CD8-positive, alpha-beta memory T cell (primary cell): ENCODE measurements at places on chromosomes 5 and 9. TPM values are rescaled to one million over a fixed set of nuclear protein-coding genes. Genes with fewer than 3 reads are reported as not detected.

The OMD gene
- polyA plus RNA-seq = not detected

The GLE1 gene
- polyA plus RNA-seq = 35.1 TPM

The CCDC183 gene
- polyA plus RNA-seq = 0.26 TPM

- peaks cover 25% of the 10 kb centered on the region for H3K36me3 ChIP-seq
- peak; percentile 34 for DNase-seq
- no peak overlapping the region for H3K27ac ChIP-seq
- no peaks in the 10 kb centered on the region for H3K4me1 ChIP-seq
- no peak overlapping the region for H3K4me3 ChIP-seq
Observed at GRCh38 chr9:92634712-92635605, 35.0 kb downstream of the IPPK start.

GRCh38 chr5:135033901-135034235, at the start of gene PITX1:
PITX1 (minus strand) TSS chr5:135034228; CDS start chr5:135033881, 347 bp downstream.
- H3K27me3 ChIP-seq = peaks cover 36% of the 10 kb centered on the region
- H3K27ac ChIP-seq = peak within 1 kb of the TSS; percentile 80
- H3K4me3 ChIP-seq = peak within 1 kb of the TSS; percentile 56
- no peak for DNase-seq
- peaks cover 6% of the 10 kb centered on the region for H3K4me1 ChIP-seq

DNA sequence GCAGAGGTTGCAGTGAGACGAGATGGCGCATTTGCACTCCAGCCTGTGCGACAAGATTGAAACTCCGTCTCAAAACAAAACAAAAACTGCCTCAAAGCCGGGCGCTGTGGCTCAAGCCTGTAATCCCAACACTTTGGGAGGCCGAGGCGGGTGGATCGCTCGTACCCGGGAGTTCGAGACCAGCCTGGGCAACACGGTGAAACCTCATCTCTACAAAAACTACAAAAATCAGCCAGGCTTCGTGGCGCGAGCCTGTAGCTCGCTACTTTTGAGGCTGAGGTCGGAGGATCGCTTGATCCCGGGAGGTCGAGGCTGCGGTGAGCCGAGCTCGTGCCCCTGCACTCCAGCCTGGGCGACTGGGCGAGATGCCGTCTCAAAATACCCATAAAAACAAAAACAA, 988 bp downstream of the GFM2 start:
- DNase-seq = no peak
- H3K36me3 ChIP-seq = peaks cover 10% of the 10 kb centered on the region
- H3K4me1 ChIP-seq = peaks cover 33% of the 10 kb centered on the region
- H3K27ac ChIP-seq = no peak overlapping the region

DNA sequence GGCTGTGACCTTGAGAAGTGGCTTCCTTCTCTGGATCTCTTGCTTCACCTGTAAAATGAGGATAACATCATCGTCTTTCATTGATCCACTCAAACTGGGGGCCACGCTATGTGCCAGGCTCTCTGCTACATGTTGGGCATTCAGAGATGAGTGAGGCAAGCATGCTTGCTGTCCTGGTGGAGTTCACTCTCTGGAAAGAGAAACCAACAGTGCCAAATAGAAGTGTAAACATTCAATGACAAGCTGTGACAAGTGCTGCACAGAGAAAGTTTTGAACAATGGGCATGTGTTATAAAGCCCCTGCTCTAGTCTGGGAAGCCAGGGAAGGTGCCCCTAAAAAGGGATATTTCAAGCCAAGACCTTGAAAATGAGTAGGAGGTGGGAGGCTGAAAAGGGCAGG, 50.9 kb upstream of the AFAP1L1 start:
- no peak for DNase-seq
- H3K36me3 ChIP-seq = no peaks in the 10 kb centered on the region
- no peaks in the 10 kb centered on the region for H3K27me3 ChIP-seq
- no peaks in the 10 kb centered on the region for H3K4me1 ChIP-seq
- no peak overlapping the region for H3K4me3 ChIP-seq
